Right lung (tissue), 10 donors: ENCODE measurements at places on chromosomes 1 and 21. TPM values are rescaled to one million over a fixed set of nuclear protein-coding genes. Genes with fewer than 3 reads are reported as not detected.

GRCh38 chr1:151716771-151717631, at the start of gene CELF3:
CELF3 (minus strand) TSS chr1:151716803; CDS start chr1:151716020, 783 bp downstream.
- DNase-seq, result no peak

DNA sequence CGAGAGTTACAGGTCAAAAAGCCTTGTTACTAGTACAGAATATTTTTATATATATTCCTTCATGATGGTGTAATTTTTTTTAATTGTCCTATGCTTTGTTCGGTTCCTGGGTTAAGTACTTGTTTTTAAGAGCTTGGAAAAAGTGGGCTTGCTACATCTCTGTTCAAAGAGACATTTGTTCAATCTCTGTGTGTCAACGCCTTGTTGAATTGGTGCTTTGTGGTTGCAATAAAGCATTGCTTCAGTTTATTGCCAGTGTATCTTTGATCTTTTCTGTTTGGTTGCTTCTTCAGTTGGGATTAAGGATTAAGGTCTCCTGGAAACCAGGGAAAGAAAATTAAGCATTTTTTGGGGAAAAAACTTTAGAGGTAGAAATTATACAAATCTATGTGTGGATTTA, 47.7 kb upstream of the DNASE2B start:
- no peak for DNase-seq

DNA sequence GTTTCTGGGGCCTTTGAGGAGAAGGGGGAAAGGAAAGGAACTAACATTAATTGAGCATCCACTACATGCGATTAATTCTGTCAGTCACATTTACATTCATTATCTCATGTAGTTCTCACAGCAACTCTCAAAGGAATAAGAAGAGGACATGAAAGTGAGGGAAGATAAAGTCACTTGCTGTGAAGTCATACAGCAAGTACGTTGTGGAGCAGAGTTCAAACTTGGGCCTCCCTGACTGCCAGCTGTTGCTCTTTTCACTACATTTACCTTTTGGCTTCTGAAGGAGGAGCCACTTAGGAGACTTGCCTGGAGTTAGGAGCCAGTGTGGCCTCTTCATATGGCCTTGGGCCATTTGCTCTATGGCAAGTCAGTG, 6.2 kb downstream of the ZNF691 start:
- DNase-seq, result no peak

GRCh38 chr1:80918380-80918779, 882.4 kb upstream of the ADGRL2 start:
- no peak for DNase-seq

GRCh38 chr1:21490774-21491487, 18.3 kb upstream of the ALPL start:
- DNase-seq, result no peak

DNA sequence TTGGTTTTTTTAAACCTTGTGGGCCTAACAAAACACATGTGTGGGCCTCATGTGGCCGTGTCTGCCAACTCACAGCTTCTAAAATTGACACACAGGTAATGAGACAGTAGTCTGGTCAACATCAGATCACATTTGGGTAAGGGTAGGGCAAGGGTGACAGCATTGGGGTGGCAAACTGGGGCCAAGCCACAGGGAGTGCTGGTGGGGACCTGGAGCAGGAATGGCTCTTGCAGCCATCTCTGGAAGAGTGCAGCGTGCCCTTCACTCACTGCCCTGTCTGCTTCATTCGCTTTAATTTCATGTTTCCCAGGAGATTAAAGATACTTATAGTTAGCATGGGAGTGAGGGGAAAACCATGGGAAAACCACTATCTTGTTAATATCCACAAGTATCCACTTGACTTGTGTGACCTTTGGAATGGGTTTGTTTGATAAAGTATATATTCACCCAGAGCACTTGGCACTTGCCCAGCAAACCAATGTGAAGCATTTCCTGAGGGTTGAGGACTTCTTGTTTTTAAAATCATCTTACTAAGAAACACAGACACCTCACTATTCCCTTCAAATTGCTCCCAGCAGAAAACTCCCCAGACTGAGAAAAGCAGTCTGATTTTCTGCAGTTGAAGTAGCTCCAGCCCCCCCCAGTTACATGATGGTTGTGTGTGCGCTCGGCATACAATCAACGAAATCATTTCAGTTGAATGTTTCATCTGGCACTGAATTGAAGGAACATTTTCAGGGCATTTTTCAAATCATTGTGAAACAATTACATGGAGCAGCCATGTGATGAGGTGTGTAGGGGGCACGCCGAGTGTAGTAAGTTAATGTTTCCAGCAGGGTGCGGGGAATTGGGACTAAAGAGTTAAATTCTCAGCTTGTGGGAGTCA, 175.7 kb downstream of the VPS13D start:
- DNase-seq, result peak; percentile 70

- DNase-seq, result peak; percentile 35
Measured at GRCh38 chr1:206472454-206472853, 2.2 kb downstream of the IKBKE start.

DNA sequence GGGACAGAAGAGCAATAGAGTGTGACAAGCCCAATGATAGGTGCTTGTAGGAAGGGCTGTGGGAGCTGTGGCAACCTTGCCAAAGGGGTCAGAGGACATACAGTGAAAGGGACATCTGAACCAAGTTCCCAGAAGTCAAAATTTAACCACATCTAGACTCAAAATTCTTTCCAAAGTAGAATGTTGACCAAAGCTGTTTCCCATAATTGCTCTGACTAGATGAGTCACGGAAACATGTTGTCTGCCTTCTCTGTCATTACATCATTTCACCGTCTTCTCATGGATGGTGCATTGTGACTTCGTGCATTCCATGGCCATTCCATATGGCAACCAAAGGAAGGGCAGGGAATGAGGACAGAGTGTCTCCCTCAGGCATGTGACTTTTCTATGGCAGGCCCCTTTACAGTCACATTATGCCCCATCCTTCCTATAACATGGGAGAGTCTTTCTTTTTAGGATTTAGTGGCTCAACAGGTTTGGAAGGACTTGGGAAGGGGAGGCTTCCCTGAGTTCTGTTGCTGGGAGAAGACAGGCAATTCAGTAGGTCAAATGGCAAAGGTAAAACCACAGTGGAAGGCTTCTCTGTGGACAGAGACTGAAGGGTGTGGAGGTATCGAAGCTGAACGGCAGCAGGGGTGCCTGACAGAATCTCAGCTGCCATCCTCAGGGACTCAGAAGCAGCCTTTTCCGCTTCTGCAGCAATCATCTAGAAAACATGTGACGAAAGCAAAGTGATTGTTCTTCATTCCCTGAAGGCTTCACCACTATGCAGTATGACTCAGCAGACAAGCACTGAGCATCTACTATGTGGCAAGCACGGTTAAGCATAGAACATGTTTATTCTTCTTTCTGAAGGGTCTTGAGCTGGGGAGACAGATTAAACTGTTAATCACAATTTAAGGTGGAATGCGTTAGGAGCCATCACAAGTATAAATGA, 24.7 kb downstream of the NPHS2 start:
- DNase-seq, result no peak

DNA sequence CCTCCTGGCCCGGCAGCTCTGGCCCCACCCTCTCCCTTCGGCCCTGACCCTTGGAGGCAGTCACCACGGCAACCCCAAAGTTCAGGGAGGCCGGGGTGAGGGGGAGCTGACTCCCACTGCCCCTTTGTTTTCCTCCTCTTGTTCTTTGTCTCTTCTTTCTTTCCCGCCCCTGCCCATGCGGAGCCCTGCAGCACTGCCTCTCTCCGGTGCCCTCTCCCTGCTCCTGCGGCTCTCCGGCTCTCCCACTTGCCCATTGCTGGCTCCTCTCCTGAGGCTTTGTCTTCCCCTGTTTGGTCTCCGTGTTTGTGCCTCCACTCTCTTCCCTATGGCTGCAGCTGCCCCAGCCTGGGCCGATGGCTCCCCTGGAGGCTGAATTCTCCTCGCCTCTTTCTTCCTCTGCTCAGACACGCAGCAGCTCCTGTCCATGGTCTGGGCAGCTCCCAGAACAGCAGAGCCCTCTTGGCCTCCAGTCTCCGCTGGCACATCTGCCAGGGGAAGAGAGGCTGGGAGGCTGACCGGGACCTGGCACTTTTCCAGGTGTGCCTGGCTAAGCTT, 5.8 kb downstream of the CELSR2 start:
- no peak for DNase-seq

DNA sequence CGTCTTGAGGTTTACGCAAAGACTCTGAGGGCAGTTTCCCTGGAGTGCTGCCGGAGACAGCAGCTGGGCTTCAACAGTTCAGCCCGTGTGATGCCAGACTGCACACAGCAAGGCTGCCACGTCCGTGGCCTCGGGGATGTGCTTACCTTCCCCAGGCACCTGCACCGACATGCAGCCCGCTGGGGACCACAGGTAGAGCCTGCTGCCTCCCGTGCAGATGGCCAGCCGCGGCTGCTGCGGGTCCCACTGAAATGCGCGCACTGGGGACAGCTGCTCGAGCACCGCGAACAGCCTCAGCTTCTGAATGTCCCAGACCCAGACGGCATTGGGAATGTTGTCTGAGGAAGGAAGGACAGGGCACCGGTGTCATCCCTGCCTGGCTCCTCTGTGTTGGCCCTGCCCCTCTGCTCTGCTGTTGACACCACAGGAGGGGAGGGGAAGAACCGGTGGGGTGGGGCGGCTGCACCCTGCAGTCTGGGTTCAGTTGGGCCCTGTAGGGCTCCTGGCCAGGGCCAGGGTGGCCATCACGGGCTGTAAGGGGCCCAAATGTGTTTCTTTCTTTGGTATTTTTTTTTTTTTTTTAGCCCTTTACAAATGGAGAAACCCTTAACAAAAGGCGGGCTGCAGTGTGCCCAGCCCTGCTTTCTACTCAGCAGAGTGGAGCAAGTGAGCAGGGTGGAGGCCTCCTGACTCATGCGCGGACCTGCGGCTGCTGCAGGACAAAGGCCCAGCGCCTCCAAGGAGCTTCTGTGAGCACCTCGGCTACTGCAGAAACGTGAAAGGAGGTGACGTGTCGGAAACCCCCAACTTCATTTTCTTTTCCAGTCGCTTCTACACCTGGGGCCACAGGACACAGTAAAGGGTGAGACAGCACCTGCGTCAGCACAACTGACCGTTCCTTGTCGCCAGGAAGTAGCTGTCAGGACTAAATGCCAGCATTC, 6.8 kb downstream of the TPRG1L start:
- DNase-seq, result no peak

DNA sequence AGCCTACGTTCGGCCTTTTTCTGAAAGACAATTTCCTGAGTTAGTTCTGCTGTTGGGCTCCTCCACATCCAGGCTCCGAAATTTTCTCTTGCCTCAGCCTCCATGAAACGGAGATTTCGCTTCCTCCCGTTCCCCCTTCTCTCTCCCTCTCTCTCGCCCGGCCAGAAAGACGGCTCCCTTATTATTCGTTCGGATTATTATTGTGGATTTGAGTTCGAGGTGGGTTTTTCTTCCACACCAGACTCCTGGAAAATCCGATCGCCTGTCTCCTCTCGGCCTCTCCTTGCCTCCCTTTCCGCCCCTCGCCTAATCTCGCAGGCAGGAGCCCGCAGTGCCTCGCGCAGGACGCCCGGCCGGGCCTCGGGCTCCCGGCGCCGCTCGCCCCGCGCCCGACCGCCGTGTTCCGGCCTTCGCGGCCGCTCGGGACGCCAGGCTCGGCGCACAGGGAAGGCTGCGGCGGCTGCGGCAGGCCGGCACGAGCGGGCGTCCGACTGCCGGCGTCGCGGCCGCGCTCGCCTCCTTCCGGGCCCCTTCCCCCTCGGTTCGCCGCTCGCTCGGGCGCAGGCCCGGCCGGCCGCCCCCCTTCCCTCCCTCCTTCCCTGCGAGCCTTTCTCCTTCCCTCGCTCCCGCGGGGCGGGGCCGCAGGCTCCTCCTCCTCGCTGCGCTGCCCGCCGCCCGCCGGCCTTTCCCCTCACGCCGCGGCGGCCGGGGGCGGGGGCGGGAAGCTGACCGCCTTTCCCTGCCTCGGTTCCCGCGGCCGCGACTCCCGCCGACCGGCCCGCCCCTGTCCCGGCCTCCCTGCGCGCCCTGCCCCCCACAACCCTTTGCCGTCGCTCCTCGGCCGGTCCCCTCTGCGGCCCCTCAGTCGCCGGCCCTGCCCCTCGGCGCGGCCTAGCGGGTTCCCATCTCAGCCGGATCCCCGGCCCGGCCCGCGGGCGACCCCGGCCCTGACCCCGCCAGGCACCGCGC, at the start of gene ARHGEF11:
TSS of gene ARHGEF11 (minus strand) at position 493 of the 969 bp plus-strand sequence. CDS start 1,412 bp downstream, outside the sequence.
- peak; percentile 92 for DNase-seq

- no peak for DNase-seq
Measured at GRCh38 chr1:1434824-1435105, 725 bp upstream of the VWA1 start.

DNA sequence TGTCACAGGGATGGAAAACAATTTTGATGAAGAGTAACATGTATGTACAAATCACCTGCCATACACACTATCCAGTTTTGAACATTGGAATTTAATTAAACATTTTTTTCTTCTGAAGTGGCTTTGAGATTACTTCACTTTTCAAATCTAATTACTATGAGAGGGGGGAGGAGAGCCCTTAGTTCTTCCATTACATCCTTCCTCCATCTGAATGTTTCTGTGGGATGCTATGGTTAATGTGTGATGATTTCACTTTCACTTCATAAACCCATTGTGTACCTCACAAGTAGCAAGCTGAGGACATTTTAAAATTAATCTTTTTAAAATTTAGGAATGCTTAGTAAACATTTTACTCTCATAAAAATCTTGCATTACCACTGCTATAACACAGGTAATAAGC, 156.9 kb downstream of the RUNX1 start:
- no peak for DNase-seq

GRCh38 chr1:96955307-96956012, 233.9 kb downstream of the PTBP2 start:
- no peak for DNase-seq

DNA sequence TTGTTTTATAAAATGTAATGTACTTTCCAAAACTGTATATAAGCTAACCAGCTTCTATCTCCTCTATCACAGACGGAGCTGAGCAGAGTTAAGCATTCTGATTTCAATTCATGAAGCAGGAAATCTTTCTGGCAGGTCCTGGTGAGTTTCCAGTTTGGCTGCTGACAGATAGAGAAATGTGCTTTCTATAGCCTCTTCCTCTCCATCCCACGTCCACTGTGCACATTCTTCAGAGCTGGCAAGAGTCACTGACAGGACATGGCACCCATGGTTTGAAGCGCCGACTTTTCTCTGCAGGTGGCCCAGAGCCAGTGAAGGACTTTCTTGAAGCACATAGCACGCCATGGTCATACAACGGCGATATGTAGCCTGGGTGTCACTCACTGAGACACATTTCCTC, 52.3 kb upstream of the POU2F1 start:
- no peak for DNase-seq

DNA sequence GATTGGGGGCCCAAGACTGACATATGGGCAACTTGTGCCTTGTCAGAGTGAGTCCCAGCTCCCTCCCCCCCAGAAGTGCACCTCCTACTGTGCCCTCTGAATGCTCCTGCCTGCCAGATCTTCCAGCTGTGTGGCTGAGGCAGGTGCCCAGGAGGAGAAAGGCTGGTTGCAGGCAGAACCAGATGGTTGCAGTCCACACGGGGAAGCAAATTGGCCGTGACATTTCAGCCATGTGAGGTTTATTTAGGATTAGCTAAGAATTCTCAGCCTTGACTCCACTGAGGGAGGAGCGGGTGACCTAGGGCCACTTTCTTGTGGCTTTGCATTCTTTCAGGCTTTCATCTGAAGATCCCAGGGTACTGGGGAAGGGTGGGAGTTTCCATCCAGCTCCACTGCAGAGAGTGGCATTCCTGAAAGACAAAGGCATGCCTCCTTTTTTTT, 33.8 kb downstream of the PEX14 start:
- DNase-seq, result no peak

GRCh38 chr1:88466899-88467580, 217.0 kb upstream of the PKN2 start:
- no peak for DNase-seq

PRDX6 gene
- polyA plus RNA-seq, result 268 TPM

HCRTR1 gene
- polyA plus RNA-seq, result 0.26 TPM

OR14A2 gene
- polyA plus RNA-seq, result not detected

GJA4 gene
- 31.0 TPM for polyA plus RNA-seq

ATP1A2 gene
- 15.2 TPM for polyA plus RNA-seq

GJA8 gene
- polyA plus RNA-seq, result not detected

FAAH gene
- 17.3 TPM for polyA plus RNA-seq

PTCH2 gene
- 5.2 TPM for polyA plus RNA-seq

NEK2 gene
- 33.6 TPM for polyA plus RNA-seq

RGS1 gene
- 5.6 TPM for polyA plus RNA-seq
